Activated gamma-delta T cell (primary cell): ENCODE measurements at places on chromosomes 1 and 21.

- no peak for DNase-seq
These were observed 311.6 kb downstream of the NPHP4 start for GRCh38 chr1:5680600-5680999.

- DNase-seq, result no peak
These were observed 7.7 kb downstream of the POMGNT1 start for GRCh38 chr1:46190539-46190938.

DNA sequence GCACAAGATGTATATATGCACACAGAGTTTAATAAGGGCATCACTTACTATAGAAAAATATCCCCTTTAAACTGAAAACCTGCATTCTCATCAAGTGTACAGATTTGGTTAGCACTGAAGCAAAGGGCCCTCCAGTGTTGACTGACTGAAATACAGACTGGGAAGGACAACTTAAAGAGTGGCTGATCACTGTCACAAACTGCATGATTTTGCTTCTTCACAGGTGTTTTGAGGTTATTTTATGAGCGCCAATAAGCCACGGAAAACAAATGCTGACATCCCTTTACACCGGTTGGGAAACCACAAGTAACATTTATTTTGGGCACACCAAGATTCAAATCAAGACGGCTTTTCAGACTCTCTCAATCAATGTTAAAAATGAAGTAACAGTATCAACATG, 30.9 kb upstream of the RAP1GAP start:
- no peak for DNase-seq

GRCh38 chr1:246450611-246451251, 56.3 kb downstream of the SMYD3 start:
- no peak for DNase-seq

GRCh38 chr21:37886726-37887299, 29.4 kb downstream of the KCNJ6 start:
- DNase-seq, result no peak

- no peak for DNase-seq
These were observed 24.2 kb downstream of the CCDC185 start for GRCh38 chr1:223417444-223417843.

DNA sequence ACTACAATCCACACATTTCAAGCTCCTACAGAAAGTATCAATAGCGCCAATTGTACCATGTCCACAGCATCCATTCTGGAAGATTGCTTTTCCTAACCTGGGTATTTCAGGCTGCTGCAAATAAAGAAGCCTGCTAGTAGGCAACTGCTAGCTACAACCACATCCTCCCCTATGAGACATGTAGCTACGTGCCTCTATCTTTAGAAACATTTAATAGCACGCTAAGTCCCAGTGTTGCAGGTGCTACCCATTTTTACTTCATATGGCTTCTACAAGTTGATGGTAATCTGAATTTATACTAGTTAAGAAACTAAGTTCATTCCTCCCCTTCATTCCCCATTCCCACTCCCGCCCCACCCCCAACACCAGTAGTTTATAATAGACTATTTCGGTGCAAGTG, 7.4 kb upstream of the AMPD1 start:
- DNase-seq, result no peak

DNA sequence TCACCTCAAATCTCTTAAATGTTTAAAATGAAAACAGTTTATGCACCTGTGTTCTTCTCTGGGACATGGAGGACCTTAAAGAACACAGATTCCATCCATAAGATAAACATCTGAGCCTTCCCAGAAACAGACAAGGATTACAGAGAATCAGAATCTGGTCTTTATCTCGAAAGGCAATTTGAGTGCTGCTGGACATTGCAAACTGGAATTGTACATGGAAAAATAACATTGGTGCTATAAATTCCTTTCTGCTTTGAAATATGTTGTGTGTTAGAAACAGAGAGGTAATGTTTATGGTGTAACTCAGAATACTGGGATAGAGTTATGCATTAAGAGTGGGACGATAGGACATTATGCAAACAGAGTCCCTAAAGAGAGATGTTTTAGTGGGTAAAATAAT, 6.6 kb upstream of the DDR2 start:
- no peak for DNase-seq

DNA sequence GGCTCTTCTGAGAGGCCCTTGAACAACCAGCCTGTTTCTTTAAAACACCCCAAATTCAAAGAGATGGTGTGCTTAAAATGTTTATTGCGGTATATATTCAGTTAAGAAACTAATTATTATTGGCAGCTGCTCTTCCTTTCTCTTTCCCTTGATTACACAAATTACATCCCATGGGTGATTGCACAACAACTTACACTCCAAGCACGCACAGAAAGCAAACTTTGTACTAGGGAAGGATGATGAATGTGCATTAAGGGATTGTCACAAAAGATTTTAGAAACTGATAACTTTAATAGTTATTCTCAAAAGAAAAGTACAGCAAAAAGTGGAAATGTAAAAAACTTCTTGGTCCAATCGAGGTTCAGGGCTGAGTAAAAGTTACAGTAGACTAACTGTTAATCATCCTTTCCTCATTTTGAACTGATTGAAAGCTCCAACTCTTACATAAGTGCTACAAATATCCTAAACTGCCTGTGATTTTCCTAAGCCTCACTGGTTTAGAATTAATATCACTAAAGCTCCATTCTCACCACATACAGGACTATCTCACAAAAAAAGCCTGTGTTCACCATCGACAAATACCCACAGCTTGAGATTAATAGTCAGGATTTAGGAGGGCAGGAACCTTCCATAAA, 153.4 kb downstream of the TTLL7 start:
- no peak for DNase-seq

GRCh38 chr1:70420320-70420719, 9.3 kb downstream of the CTH start:
- no peak for DNase-seq

GRCh38 chr1:53948291-53948690, 2.1 kb downstream of the LRRC42 start:
- DNase-seq, result no peak

DNA sequence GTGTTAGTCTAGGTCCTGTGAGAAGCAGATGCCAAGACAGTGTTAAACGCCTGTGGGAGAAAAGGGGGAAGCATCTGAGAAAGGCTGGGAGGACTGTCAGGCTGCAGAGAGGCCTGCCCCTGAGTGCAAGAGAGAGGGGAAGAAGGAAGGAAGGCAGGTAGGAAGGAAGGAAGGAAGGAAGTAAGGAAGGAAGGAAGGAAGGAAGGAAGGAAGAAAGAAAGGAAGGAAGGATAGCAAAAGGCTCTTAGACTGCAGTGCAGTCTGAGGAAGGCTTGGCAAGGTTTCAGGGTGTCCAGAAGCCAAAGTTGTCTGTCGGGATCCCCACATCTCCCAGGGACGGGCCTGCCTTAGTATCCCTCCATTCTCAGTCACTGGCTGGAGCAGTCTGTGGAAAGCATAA, 82.6 kb downstream of the SPATA46 start:
- no peak for DNase-seq

DNA sequence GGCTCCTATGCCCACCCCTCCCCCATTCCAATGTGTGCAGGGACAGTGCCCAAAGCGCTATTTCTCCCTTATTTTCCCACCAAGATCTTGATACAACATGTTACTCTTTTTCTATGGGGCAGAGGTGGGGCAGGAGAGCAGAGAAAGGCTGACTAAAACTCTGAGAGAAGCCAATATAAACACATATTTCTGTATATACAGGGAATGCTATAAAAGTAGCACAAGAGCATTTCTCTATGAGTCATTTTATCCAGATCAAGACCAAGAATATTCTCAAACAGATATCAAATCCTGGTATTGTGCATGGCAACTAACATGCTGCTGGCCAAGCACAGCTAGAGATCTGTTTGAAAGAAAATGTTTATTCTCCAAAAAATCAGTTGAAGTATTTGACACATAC, 7.3 kb downstream of the WDR26 start:
- no peak for DNase-seq

GRCh38 chr1:77064246-77064645, 155.0 kb downstream of the PIGK start:
- DNase-seq, result no peak

DNA sequence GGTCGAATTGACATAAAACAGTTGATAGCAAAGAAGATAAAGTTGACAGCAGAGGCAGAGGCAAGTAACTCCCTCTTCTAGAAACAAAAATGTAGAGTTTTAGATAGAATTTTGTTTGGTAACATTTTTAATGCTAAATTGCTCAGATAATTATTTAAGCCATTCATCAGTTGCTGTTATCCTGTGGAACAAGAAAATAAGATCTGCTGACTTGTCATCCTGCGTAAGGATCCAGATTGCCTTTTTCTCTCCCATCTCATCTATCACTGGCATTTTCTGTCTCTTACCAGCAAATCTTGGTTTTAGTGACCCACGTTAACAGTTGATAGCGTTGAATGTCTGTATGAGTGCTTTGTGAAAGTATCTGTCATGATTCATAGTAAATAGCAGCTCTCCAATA, 29.8 kb downstream of the SOAT1 start:
- DNase-seq, result no peak

DNA sequence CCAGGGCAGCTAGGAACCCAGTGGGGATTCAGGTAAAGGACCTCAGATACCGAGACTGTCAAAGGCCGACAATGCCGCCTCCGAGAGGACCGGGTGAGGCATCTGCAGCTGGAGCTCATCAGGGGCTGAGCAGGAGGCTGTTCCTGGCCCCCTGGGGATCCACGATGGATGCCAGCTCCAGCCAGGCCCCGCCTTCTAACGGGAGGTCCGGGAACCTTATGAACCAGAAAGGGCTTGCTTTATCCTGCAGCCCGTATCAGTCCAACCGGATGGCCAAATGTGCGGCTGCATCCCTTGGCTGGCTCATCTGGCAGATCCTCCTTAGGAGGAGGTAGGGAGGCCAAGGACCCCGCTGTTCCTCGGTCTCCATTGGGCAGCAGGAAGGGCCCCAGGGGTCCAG, 32.0 kb downstream of the SLC45A1 start:
- DNase-seq, result no peak

GRCh38 chr21:32976791-32977190, 48.9 kb upstream of the OLIG2 start:
- no peak for DNase-seq

DNA sequence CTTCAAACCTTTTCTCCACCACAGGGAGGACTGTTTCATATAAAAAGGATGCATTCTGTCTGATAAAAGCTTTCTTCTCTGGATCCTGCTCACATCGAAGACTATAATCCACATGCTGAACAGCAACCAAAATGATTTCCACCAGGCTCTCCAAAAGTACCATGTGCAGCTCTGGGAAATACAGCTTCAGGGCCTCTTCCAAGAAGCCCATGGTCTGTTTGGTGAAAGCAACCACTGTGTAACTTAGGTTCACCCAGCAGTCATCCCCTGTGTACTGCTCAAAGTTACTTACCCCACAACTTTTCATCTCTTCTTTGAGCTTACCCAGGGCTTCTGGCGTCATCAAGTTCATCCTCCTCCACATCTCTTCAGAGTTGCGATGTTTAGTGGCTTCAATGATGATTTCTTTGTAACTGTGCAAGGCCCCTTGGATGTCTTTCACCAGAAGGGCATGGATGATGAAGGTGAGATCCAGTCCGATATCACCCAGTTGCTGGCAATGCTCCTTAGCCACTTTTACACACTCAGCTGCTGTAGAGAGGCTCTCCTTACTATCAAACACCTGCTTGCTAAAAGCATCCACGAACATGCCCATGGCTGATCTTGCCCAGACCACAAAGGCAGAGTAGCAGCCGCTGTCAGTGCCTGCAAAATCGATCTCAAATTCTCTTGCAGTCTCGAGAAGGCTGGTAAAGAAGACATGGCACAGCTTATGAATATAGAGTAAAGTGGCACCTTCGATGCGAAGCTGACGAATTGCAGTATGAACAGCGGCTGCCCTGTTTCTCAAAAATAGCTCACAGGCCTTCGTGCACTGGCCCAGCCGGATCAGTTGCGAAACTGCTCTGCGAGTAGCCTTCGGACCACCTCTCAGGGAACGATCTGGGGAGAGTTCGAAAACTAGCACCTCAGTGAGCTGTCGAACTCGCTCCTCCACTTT, 1.7 kb downstream of the EXOC8 start:
- DNase-seq, result no peak

- DNase-seq, result no peak
These were observed 649.6 kb upstream of the PTBP2 start for GRCh38 chr1:96072021-96072420.

DNA sequence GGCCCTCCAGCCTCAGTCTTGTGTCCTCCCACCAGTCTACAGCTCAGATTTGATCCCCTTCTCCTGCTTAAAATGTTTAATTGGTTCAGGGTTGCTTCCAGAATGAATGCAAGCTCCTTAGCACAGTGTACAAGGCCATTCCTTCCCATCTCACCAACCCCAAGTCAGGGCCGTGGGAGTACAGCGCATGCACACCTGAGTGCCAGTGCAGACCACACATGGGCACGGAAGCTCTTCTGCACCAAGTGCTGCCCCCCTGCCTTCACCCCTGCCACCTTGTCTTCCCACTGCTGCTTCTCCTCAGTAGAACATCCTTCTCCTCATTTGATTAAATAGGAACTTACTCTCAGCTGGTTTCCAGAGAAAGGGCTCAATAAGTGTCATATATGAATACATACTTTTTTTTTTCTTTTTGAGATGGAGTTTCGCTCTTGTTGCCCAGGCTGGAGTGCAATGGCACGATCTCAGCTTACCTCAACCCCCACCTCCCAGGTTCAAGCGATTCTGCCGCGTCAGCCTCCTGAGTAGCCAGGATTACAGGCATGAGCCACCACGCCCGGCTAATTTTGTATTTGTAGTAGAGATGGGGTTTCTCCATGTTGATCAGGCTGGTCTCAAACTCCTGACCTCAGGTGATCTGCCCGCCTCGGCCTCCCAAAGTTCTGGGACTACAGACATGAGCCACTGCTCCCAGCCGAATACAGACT, 9.3 kb downstream of the PMF1 start:
- DNase-seq, result no peak
